ENCODE measurements at places on chromosomes 6 and 20. TPM values are rescaled to one million over a fixed set of nuclear protein-coding genes. Genes with fewer than 3 reads are reported as not detected.

The RAB32 gene
- 9.2 TPM for total RNA-seq

DNA sequence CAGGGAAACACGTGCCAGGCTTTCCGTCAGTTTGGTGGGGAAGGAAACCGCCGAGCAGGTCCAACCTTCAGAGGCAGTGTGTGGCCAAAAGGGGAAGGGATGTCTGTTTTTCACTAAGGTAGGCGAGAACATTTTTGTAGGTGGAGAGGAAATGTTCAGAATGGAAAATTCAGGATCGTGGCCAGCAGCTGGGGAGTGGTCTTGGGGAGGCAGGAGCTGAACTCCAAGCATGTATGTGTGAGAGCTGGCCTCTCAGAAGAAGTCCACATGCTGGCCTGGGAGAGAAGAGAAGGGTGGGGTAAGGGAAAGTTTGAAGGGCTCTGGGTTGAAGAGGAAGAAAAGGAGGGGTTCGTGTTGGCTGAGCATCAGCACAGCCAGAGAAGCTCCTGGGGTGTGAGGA is 74.9 kb downstream of the SYNDIG1 start:
- H3K4me3 ChIP-seq = no peak overlapping the region
- DNase-seq = no peak
- H3K4me1 ChIP-seq = no peaks in the 10 kb centered on the region
- no peaks in the 10 kb centered on the region for H3K27me3 ChIP-seq

- H3K27me3 ChIP-seq = peaks cover 15% of the 10 kb centered on the region
- no peaks in the 10 kb centered on the region for H3K36me3 ChIP-seq
- H3K4me3 ChIP-seq = no peak overlapping the region
- no peaks in the 10 kb centered on the region for H3K4me1 ChIP-seq
These were observed 28.3 kb downstream of the NPEPL1 start for GRCh38 chr20:58720890-58721289.

GRCh38 chr6:128558021-128558420 is 37.6 kb upstream of the PTPRK start:
- no peak for DNase-seq
- no peak overlapping the region for H3K27ac ChIP-seq
- no peaks in the 10 kb centered on the region for H3K36me3 ChIP-seq
- no peaks in the 10 kb centered on the region for H3K27me3 ChIP-seq
- H3K4me1 ChIP-seq = no peaks in the 10 kb centered on the region
- H3K4me3 ChIP-seq = no peak overlapping the region

DNA sequence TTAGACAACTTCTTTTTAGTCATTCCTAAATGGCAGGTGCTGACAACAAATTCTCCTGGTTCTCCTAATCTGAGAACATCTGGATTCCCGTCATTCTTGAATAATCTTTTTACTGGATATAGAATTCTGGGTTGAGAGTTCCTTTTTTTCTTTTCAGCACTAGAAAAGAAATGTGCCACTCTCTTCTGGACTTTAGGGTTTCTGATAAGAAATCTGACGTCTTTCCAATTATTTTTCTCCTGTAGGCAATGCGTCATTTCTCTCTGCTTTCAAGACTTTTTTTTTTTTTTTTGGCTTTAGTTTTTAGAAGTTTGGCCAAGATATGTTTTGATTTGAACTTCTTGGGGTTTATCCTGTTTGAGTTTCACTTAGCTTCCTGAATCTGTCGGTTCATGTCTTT is 66.1 kb upstream of the RNF24 start:
- H3K36me3 ChIP-seq = no peaks in the 10 kb centered on the region
- DNase-seq = no peak
- no peaks in the 10 kb centered on the region for H3K27me3 ChIP-seq
- H3K27ac ChIP-seq = no peak overlapping the region

DNA sequence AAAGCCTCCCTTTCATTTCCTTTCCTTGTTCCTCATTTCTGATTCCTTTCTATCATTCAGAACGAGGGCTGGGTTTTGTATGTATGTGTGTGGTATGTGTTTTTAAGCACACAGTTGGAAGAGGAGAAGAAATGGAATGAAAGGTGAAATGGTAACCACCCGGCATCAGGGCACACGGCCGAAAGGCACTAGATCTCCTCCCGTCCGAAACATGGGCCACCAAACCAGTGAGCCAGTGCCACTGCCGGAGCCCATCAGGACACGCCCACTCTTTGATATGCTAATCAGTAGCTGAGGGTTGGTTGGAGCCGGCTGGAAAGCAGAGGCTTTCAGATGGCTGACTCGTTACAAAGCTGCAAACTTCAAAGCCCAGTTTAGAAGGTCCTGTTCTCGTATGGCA is 228.6 kb upstream of the JARID2 start:
- no peaks in the 10 kb centered on the region for H3K36me3 ChIP-seq
- no peak overlapping the region for H3K4me3 ChIP-seq
- H3K27me3 ChIP-seq = no peaks in the 10 kb centered on the region
- H3K4me1 ChIP-seq = peaks cover 12% of the 10 kb centered on the region
